ENCODE measurements at places on chromosomes 2 and 18.

- DNase-seq: no peak
Measured at GRCh38 chr2:208595386-208596275, 189.0 kb downstream of the PTH2R start.

GRCh38 chr2:170715062-170715931 lies at the start of gene SP5:
SP5 (plus strand) TSS chr2:170715337; CDS start chr2:170715513, 176 bp downstream.
- no peak for DNase-seq

DNA sequence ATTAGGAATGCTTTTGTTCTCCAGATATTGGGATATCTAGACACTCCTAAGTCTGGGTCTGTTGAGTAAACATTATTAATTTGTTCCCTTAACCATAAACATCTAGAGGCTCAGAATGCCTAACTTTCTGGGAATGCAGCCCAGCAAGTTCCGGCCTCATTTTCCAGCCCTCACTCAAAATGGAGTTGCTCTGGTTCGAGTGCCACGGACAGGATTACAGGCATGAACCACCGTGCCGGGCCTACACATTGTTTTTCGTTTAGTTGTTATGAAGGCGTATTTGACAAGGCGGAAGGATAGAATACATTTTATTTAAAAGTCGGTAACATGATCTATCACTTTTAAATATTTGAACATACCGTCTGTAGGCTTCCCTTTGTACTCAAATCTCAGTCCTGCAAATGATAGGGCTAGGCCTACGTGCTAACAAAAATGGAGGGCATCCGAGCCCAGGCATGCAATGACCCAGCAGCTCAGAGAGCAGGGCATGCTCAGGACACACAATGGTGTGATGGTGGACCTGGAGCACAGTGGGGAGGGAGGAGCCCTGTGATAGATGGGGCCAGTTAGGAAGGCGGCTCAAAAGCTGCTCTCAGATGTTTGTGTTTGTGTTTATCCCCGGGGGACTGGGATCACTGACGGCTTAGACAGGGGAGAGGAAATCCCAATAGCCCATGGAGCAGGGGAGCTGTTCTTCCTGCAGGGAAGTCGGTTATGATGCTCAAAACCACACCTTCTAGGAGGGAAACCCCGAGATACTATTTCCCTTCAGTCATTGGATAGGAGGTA lies 2.9 kb upstream of the SCYGR1 start:
- no peak for DNase-seq

- no peak for DNase-seq
Measured at GRCh38 chr2:128506534-128506933, 187.9 kb upstream of the HS6ST1 start.

- DNase-seq: no peak
Measured at GRCh38 chr2:213036836-213037235, 114.6 kb downstream of the IKZF2 start.

- DNase-seq: no peak
Measured at GRCh38 chr18:79387214-79387613, 8.5 kb upstream of the NFATC1 start.

DNA sequence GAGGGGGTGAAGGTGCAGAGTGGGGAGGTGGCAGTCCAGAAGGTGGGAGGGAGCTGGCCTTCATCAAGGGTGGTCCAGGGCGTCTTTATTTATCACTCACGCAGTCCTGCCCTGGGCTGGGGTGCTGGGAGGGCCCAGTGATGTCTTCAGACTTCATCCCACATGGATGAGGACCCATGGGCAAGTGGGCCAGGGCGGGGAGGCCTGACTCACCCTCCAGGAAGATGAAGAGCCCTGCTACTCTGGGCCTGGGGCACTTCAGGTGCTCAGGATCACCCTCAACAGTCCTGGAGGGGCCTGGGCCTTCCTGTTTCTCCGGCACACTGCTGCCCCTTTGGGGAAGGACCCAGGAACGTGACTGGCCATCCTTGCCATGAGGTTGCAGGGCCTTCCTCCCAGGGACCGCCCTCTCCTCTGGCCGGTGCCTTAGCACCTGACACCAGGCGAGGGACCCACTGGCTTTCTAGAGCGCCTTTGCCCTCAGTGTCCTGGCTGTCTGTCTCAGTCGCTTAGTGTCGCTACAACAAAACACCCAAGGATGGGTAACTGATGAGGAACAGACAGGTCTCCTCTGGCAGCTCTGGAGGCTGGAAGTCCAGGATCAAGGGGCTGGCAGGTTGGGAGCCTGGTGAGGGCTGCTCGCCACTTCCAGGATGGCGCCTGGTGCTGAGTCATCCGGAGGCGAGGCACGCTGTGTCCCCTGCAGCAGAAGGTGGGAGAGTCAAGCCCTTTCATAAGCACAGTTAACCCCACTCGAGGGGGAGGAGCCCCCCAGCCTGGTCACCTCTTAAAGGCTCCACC lies 57.8 kb upstream of the HS6ST1 start:
- no peak for DNase-seq

GRCh38 chr2:74499940-74500577 lies 656 bp upstream of the LBX2 start:
- no peak for DNase-seq

- no peak for DNase-seq
Measured at GRCh38 chr2:148046802-148047201, 25.9 kb downstream of the MBD5 start.

DNA sequence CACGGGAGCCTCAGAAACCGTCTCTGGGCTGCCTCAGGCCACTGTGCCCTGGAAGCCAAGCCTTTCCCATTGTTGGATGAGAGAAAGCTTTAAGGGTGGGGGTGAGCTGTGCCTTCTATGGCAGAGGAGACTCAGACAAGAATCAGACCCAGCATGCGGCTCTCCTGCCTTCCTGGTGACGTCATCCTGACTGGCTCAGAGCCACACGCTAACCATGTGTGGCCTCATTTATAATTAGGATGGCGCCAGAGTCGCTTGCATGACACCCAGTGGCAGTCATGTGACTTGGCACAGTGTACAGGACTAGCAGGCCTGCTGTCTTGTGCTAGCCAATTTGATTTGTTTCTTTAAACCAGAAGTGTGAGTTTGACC lies 99.1 kb downstream of the SH3BP4 start:
- no peak for DNase-seq

DNA sequence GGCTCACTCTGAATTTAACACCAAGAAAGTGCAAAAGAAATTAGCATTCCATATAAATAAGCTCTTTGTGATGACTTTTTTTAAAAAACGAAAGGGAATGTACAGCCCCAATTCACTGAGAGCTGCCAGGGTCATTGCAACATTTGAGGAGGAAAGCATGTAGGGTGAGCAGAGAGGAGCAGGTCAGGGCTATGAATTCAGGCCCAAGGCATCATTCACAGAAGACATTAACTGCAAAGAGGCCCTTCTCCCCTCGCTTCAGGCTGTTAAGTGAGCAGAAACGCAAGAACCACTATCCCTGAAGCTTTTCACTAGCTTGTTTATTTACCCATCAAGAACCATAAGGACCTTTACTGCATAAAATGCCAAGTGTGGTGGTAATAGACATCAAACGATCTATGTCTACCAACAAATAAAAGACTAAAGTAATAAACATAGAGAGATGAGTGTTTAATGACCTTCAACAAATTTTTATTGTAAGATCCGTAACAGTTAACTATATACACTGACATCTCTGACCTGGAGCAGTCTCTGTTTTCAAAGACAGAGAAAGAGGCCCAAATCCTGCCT lies 333.1 kb upstream of the HNRNPA3 start:
- DNase-seq: no peak
